ENCODE measurements at places on chromosomes 6 and 20.

DNA sequence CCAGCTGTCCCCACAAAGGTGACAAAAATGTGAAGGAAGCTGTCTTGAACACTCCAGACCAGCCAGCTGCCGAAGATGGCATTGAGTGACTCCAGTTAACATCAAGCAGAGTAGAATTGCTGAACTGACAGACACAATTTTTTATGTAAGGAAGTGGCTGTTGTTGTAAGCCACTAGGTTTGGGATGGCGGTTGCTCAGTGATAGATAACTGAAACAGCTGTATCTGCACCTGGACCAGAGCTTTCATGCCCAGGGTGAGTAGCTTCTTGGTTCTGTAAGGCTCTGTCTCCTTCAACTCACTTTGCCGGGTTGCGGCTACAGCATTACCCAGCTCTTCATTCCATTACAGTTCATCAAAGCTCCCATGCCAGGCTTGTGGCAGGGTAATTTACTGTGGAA, 49.7 kb upstream of the DDR1 start:
- no peak for DNase-seq

GRCh38 chr6:151963001-151963400, 155.5 kb downstream of the ESR1 start:
- DNase-seq, result no peak

DNA sequence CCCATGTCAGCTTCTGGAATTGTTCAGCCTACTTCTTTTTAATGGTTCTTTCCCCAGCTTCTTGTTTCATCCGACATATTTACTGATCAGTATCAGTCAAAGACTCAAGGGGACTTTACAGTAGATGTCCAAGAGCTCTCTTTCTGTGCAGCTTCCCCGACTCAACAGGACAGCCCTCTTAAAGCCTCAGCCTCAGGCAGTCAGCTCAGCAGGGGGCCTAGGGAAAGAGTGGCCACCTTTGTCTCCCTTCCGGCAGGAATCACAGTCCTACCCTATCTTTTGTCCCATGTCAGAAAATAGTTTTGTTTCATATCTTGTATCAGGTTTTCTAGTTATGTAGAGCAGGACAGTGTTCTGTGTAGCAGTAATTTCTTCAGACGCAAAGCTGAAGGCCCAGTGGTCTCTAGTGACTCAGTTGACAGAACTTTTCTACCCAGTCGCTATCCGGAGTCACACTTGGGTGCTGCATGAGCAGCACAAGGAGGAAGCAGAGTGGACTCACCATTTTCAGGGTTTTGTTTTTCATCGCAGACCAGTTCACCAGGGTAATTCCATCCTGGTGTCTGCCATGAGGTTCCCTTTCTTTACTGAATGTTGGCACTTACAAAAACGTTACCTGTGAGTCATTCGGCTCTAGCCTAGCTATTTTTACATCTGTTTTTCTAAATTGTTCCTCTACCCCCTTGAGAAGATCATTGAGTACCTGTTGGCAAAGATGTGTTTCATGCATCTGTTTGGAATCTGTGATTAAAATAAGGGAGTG, 47.7 kb downstream of the SPATA2 start:
- DNase-seq, result no peak

DNA sequence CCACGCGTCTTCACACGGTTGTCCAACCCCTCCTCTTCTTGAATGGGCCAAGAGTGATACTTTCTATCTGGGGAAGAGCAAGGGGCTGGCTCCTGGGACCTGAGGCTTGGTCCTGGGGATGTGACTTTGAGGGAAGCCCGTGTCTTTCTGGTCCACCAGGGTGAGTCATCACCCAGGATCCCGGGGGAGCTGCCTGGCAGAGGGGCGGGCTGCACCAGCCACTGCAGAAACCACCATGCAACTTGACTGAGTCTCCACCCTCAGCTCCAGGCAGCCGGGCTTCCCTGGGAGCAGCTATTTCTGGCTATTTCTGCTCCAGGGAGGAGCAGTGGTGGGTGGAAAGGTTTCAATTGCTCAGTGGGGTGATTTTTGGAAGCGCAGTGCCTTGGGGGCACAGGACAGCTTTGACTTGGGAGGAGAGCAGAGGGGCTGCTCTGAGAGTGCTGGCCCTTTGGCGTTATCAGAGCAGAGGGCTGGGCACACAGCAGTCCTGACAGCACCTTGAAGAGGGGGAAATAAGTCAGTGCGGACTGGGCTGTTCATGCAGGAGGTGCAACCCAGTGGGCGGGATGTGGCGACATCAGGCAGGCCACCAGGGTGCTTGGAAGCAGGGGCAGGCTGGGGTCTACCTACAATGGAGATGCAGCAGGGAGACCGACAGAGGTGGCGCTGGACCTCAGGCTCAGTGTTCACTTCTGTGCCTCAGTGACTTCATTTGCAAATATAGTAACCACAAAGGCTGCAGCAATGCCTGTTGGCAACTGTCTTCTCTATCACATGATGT, 45.1 kb upstream of the FAM83D start:
- peak; percentile 75 for DNase-seq

DNA sequence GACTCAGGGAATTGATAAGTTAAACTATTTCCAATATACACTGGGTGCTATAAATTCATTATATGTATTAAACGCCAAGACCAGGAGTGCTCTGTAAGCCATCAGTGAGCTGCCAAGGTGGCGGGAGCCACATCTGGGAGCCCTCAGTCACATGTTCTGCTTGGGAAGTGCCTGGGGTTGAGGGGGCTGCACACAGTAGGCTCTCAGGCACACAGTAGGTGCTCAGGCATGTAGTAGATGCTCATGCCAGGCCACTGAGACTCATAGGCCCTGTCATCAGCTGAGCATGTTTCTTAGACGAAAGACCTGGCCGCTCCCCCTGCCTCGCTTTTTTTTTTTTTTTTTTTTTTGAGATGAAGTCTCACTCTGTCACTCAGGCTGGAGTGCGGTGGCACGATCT, 83.3 kb upstream of the BHLHE23 start:
- peak; percentile 26 for DNase-seq

GRCh38 chr20:60055740-60056139, 97.5 kb downstream of the CDH26 start:
- DNase-seq, result no peak

DNA sequence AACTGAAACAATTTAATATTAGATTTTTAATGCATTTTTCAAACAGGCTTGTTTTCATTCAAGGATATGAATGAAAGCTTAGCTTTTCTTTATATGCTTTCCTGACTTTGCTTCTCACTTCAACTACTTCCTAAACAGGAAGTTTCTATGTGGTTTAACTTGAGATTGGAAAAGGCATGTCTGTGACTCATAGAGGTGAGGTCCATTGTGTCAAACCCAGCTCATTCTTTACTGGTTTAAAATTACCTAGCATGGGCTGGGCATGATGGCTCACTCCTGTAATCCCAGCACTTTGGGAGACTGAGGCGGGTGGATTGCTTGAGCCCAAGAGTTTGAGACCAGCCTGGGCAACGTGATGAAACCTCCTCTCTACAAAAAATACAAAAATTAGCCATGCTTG, 34.4 kb downstream of the EFHC1 start:
- DNase-seq, result no peak

GRCh38 chr20:63635431-63636141, 8.7 kb upstream of the GMEB2 start:
- DNase-seq, result no peak

GRCh38 chr6:132795461-132795860, 3.0 kb downstream of the SLC18B1 start:
- DNase-seq, result no peak

DNA sequence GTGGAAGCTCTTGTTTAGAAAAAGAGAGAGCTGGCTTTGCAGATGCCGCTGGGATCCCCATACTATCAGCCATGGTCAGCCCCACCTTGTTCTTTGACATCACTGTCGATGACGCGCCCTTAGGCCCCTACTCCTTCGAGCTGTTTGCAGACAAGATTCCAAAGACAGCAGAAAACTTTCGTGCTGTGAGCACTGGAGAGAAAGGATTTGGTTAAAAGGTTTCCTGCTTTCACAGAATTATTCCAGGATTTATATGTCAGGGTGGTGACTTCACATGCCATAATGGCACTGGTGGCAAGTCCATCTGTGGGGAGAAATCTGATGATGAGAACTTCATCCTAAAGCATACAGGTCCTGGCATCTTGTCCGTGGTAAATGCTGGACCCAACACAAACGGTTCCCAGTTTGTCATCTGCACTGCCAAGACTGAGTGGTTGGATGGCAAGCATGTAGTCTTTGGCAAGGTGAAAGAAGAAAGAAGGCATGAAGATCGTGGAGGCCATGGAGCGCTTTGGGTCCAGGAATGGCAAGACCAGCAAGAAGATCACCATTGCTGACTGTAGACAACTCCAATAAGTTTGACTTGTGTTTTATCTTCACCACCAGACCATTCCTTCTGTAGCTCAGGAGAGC, 2.4 kb upstream of the BLCAP start:
- no peak for DNase-seq

GRCh38 chr20:18588574-18588933, 700 bp downstream of the DTD1 start:
- no peak for DNase-seq

DNA sequence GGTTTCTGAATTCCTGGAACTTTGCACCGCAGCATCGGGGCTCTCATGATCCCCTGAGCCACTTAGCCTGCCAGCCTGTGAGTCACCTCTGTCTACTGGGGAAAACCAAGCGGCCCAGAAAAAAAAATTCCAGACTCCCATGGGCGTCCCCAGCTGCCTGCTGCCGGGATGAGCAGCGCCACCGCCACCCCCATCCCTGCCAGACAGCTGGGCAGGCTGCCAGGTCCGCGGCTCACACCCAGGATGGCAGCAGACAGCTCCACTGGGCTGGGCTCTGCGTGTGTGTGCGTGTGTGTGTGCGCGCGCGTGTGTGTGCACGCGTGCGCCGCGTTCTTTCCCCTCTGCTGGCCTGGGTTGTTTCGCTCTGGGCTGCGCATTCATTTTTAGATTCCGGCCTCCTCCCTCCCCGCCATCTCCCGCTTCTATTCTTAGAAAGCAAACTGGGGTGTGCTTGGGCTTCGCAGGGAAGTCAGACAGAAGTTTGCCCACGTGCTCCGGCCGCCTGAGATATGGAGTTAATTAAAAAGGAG, 38.9 kb upstream of the PMEPA1 start:
- DNase-seq, result peak; percentile 98

DNA sequence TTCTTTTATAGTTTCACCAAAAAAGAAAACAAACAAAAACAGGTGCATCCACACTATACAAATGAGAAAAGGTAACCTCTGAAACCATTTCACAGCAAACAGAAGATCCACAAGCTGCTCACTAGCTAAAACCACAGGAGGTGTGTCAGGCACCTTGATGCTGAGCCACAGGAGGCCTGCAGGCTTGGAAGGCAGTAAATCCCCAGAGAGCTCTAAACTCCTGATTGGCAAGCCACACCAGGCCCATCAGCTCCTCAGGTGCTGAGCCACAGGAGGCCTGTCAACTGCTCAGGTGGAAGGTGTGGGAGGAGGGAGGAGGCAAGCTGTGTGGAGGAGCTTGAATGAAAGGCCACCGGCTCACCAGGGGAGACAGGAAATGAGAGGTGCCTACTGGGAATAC, 273.0 kb downstream of the PKHD1 start:
- DNase-seq, result no peak

DNA sequence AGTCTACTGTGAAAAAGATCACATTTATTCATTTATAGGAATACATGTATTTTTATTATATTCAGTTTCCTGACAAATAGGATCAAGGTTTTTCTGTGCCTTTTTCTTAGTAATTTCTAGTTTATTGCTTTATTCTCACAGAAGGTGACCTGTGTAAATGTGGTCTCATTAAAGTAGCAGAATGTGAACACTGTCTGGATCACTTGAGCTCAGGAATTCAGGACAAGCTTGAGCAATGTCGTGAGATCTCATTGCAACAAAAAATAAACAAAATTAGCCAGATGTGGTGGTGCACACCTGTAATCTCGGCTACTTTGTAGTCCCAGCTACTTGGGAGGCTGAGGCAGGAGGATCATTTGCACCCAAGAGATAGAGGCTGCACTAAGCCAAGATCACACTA, 516.7 kb downstream of the CDKAL1 start:
- no peak for DNase-seq

- no peak for DNase-seq
These were observed 547.7 kb downstream of the EPM2A start for GRCh38 chr6:145187491-145188206.

DNA sequence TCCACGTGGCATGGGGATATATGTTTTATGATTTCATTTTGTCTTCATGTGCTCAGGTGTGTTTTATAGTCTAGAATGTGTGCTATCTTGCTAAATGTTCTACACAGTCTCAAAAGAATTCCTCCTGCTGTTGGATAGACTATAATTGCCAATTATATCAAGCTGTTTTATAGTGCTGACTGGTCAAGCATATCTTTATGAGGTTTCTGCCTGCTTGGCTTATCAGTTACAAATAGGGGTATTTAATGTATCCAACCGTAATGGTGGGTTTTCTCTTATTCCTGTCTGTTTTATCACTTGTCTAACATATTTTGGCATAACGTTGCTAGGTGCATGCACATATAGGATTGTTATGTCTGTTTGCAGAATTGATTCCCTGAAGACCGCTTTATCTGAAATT, 201.3 kb downstream of the EYS start:
- no peak for DNase-seq

GRCh38 chr6:150720774-150721233, 121.1 kb downstream of the PLEKHG1 start:
- no peak for DNase-seq

- no peak for DNase-seq
These were observed 28.3 kb downstream of the NSFL1C start for GRCh38 chr20:1438361-1438760.

DNA sequence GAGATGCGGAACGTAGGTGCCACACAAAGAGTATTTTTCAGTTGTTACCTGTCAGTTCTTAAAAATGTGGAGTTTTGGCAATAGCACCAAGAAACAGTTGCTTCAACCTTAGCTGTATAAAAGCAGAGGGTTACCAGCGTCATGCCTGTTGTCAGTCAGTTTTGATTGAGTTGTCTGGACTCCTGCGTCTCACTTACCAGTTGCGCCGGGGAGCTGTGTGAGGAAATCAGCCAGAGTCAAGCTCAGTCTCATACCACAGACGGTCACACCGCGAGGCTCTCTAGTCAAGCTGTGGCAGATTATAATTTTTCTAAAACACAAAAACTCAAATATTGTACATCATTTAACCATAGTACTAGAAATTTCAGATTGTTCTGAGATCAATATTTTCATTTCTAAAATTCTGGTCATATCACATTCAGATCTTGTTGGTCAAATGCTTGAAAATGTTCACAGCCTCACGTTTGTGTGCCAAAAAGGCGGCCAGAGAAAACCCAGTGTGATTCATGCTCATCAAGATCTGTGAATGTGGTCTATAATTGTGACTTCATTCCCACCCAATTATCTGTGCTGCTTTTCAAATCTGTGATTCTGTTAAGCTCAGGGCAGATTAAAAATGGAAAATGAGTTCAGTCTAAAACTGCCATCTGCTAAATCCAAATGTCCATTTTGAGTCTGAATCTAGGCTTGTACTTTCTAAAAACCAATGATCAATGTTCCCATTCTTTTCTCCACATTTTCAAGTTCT, 37.5 kb downstream of the SASH1 start:
- DNase-seq, result no peak

Measured in chondrocyte (in vitro differentiated cells).